Right kidney (tissue), 9 donors: ENCODE measurements at places on chromosomes 2 and 18.
A peak's percentile ranks its signal among the peaks of the same experiment; 100 is the strongest.

GRCh38 chr2:223100061-223100511 lies 48.1 kb downstream of the KCNE4 start:
- no peak for DNase-seq

GRCh38 chr2:176558574-176559140 lies 289.4 kb downstream of the MTX2 start:
- DNase-seq = no peak

DNA sequence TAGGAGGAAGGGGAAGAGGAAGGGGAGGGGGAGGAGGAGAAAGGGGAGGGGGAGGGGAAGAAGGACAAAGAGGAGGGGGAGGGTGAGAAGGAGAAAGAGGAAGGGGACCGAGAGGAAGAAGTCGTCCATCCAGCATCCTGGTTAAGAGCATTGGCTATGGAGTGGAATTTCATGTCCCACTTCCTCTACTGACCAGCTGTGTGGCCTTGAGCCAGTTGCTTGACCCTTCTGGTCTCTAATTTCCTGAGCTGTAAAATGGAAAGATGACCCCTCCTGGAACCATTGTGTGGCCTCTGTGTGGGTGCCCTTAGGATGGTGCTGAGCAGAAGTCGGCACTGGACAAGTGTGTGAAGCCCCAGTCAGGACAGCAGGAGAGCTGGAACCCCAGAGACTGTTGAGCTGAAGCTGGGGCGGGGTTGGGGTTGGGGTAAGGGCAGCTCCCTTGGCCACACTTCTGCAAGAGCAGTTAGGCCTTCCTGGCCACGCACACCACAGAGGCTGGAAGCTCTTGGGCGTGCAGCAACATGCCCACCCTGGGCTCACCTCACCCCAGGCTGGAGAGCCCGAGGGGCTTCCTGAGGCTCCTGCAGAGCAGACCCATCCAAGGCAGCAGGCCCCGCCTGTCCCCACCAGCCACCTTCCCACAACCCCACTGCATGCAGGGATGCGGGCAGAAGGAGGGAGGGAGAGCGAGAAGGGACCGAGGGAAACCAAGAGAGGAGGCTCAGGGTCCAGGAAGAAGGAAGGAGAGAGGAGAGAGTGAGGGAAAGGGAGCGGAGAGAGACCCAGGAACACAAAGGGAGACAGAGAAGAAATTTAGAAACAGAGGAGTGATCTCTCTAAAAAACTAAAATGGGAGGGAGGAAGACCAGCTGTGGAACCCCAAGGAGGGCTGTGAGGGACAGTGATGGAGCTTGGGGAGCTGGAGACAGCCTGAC lies 16.2 kb downstream of the ADRA2B start:
- peak; percentile 0 for DNase-seq

DNA sequence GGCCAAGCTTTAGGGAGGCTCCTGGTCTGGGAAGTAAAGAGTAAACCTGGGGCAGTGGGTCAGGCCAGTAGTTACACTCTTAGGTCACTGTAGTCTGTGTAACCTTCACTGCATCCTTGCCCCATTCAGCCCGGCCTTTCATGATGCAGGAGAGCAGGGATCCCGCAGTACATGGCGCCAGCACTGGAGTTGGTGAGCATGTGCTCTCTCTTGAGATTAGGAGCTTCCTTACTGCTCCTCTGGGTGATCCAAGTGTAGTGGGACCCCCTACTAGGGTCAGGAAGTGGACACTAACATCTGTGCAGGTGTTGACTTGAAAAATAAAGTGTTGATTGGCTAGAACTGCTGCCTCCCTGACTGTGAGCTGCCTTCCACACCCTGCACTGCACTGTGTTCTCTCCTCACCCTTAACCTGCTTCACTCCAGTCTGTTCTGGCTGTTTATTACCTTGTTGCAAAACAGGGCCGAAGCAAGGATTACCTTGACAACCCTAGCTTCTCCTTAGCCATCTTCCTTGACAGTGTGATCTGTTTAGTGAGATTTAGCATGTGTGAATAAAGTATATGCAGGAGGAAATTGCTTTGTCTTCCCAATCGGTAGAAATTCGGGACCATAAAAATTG lies 5.2 kb downstream of the RETREG2 start:
- DNase-seq = no peak

- no peak for DNase-seq
Measured at GRCh38 chr18:7290077-7290476, 59.2 kb downstream of the LRRC30 start.

GRCh38 chr2:167187978-167188967 lies 300.0 kb downstream of the XIRP2 start:
- no peak for DNase-seq

DNA sequence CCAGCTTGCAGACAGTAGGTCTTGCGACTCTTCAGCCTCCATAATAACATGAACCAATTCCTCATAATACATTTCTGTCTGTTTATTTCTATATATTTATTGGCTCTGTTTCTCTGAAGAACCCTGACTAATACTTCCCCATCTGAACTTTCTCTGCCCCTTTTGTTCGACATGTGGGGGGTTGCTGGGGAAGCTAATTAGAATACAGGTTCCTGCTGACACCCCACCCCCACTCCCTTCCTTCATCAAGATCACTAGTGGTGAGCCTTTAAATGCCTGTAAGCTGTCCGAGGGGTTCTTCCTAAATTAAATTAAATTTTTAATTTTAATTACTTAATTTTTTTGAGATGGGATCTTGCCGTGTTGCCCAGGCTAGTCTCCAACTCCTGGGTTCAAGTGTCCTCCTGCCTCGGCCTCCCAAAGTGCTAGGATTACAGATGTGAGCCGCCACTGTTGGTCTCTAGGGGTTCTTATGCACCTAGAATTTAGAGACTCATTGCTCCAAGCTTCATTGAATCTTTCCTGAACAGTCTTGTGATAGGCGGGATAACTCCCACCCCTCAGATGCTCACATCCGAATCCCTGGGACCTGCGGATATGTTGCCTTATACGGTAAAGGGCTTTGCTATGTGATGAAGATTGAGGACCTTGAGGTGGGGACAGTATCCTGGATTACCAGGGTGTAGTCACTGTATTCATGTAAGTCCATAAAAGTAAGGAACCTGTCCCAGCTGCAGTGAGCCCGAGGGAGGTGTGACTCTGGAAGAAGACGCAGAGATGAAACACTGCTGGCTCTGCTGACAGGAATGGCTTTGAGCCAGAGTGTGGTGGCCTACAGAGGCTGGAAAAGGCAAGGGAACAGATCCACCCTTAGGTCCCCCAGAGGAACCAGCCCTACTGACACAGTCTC lies 26.2 kb downstream of the HPCAL1 start:
- no peak for DNase-seq

DNA sequence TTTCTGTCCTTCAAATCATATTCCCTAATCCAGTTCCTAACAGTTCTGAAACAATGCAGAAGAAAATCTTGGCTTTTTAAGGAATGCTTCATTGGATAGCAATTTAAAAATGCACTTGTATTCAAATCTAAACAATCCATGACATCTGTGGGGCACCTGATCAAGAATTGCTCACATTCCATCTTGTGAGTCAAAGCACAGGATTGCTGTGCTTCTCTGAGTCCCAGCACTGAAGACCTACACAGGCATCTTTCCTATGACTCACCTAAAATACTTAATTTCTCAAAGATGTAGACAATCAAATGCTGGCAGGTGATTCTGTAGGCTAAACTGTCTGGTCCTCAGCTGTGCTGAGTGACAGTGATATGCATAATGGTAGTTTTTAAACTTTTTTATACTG lies 10.1 kb upstream of the ATP8B1 start:
- no peak for DNase-seq

- no peak for DNase-seq
Measured at GRCh38 chr2:63189026-63189425, 138.4 kb downstream of the OTX1 start.

- no peak for DNase-seq
Measured at GRCh38 chr2:219783359-219783975, 156.0 kb downstream of the SLC4A3 start.

- DNase-seq = no peak
Measured at GRCh38 chr18:7605705-7606104, 38.6 kb downstream of the PTPRM start.

DNA sequence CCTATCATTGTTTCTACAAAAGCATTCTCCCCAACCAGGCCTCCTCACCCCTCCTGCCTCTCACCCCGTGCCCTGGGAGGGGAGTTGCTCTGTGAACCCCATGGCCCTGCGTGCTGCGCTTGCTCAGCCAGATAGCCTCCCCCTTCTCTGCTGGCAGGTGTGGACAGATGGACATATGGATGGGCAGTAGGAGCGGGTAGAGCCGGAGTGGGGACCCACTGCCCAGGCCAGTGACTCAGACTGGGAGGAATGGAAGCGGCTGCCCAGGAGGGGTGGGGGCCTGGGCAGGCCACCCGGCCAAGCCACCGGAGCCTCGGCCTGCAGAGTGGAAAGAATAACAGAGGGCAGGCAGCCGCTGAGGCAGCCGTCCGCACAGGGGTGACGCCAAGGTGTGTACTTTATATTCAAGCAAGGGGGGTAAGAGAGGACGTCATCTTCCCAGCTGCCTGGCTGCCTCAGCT lies 8.7 kb downstream of the CYP26B1 start:
- peak; percentile 42 for DNase-seq

GRCh38 chr2:109689973-109690372 lies 75.8 kb downstream of the SOWAHC start:
- DNase-seq = no peak

DNA sequence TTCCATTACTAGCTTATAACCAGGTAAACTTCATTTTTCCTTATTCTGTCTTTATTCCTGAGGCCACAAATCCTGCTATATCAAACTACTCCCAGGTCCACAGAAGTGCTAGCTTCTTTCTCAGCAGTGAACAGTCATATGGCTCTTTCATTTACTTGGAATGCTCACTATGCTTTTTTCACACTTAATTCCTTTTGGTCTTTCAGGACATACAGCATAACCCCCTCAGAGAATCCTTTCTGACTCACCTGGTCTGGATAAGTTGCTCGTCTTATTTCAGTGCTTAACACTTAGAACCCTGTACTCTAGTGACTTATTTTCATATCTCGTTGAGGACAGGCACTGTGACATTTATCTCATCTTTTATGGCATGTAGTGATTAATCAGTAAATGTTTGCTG lies 325.0 kb upstream of the UBE2E3 start:
- no peak for DNase-seq

DNA sequence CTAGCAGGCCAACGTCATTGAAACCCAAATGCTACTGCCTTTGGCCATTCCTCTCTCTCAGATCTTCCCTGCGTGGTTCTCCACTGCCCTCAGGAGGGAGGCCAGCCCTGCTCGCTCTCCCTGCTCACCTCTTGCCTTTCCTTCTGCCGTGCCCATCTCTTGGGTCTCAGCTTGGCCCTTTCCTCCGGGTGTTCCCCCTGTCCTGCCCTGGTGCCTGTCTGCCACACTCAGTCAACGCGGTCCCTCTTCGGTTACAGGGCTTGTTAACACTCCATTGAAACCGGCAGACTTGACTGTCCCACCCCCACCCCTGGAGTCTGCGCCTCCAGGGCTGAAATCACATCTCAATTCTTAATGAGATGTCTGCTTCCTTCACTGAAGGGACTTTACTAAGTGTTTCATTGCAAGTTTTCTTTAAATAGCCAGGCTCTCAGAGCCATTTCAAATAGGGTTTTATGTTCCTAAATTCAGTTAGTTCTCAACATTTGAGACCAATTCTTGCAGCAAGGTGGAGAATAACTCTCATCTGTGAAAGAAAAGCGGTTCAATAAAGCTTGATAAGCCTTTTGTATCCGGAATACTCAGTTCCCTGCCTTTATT lies 237.6 kb downstream of the DYSF start:
- DNase-seq = no peak

DNA sequence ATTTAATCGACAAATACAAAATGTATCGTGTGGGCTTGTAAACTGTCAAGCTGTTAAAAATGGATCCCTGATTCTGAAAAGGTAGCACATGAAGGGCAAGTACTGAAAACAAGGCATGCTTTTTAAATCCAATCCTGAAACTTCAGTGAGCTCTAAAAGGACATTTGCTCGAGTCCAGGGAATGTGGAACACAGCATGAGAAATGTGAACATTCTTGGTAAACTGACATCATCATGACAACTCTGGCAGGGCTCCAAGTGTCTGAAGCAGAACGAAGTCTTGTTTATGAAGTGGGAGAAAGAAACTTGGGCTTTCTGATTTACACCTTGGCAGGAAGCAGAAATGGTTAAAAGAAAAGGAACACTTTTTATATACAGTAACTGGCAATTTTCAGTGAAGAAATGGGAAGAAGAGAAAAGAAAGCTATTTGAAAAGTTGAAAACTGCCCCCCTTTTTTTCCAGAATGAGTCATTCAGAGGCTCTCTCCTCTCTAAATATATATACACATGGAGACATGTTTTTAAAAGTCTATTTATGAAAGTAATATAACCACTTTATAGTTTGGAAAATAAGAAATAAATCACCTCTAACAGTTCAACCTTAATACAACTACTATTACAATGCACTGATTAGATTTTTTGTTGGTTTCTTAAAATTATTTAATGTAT lies 120.8 kb downstream of the GAREM1 start:
- peak; percentile 48 for DNase-seq

- DNase-seq = no peak
Measured at GRCh38 chr2:46549166-46549844, 69.9 kb downstream of the TMEM247 start.

GRCh38 chr2:225002656-225003045 lies 39.6 kb downstream of the DOCK10 start:
- DNase-seq = no peak

GRCh38 chr2:35033748-35034147 lies 1321.8 kb upstream of the CRIM1 start:
- no peak for DNase-seq

GRCh38 chr2:28434600-28434989 lies 41.9 kb downstream of the FOSL2 start:
- DNase-seq = no peak

DNA sequence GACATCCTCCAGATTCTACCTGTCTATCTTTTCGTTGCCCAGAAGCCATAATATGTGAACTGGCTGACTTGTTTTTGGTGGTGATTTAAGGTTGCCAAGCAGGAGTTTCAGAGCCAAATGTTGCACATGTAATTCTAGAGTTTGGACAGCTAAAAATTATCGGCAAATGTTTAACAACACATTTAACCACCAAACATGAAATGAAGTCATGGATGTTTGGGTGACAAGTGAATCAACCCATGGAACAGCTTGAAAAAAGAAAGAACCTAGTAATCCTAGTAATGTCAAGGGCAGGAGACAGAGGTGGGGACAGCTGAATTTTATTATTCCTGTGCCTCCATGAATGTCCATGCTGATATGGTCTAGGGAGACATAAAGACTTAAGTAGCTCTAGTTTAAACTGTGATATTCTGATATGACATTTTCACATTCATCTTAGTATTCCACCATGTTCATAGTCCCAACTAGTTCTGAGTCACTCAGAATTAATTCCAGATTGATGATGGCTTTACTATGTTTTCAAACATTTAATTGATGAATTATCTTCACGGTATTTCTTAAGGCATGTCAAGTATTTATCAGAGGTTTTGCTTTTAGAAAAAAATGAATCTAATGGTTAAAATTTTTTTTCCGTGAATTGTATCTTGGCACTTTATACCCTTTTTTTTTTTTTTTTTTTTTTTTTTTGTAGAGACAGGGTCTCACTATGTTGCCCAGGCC lies 101.7 kb downstream of the SOCS6 start:
- DNase-seq = no peak

GRCh38 chr2:8424997-8425900 lies 256.6 kb upstream of the ID2 start:
- DNase-seq = no peak
